ENCODE measurements at places on chromosomes 16 and 17.

DNA sequence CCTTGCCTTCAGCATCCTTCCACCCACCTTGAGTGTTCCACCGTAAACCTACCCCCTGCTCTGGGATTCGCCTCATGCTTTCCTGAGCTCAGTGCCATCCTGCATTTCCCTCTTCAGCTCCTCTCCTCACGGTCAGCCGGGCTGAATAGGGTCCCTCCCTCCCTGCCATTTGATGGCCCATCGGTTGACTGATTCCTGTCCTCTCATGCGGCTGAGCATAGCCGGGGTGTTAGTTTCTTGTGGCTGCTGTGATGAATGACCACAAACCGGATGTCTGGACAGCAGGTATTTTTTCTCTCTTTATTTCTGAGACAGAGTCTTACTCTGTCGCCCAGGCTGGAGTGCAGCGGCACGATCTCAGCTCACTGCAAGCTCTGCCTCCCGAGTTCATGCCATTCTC lies 44.1 kb upstream of the MGAT5B start:
- no peak for DNase-seq

DNA sequence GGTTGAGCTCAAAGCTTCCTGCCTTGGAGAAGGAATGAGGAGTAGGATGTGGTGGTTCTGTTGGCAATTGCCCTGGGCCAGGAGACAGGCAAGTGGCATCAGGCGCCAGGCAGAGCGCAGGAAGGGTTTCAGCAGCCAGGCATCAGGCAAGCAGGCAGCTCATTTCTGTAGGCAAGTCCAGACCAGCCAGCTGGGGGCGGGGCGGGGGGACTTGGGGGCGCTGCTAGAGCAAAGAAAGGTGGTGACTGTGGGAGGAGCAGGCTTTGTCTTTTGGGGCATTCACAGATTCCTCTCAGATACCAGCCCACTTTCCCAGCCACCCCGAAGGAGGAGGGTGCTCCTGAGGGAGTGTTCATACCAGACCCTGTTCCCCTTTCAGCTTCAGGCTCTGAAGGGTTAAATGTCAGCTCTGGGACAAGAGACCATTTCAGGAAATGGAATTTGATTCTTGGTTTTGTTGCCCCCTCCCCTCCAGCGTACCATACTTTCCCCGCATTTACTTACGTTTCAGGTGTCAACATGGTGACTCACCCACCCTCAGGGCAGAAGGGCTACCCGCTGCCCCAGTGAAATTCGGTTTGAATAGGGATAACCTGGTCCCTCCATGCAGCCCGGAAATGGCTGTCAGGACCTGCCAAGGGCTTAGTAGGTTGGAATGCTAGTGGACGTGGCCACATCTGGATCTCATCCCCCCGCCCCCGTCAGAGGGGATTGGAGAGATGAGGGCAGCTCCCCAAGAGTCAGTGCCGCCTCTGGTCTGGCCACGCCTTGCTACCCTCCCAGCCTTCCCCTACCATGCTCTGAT lies 13.2 kb downstream of the NGFR start:
- DNase-seq: no peak

- no peak for DNase-seq
Observed at GRCh38 chr16:10761373-10761772, 17.7 kb downstream of the NUBP1 start.

GRCh38 chr16:13944816-13945215 lies 24.9 kb downstream of the ERCC4 start:
- DNase-seq: no peak

DNA sequence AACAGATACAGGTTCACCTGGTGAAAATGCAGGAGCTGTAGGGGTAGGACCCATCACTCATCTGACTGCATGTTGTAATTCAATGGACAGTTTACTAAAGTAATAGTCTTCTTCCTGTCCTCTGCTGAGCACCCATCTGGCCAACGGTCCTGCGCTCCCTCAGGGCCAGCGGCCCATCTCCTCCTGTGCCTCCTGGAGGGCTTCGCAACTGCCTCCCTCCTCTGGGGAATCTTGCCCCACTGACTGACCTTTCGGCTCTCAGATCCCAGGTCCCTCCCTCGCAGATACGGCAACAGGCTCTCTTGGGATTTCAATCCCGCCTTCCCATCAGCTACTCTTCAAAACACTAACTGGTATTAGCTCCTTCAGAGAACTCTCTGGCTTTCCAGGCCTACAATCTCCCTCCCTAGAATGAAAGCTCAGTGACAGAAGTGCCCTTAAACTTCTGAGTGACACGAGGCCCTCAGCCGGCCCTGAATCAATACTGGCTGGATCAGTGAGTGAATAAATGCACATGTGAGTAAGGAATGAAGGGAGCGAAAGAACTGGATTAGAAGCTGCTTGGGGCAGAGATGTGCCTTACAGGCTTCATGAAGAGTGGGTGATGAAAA lies 1.3 kb downstream of the PEMT start:
- no peak for DNase-seq

GRCh38 chr17:21287703-21288449 lies 3.4 kb downstream of the MAP2K3 start:
- DNase-seq: peak; percentile 98

DNA sequence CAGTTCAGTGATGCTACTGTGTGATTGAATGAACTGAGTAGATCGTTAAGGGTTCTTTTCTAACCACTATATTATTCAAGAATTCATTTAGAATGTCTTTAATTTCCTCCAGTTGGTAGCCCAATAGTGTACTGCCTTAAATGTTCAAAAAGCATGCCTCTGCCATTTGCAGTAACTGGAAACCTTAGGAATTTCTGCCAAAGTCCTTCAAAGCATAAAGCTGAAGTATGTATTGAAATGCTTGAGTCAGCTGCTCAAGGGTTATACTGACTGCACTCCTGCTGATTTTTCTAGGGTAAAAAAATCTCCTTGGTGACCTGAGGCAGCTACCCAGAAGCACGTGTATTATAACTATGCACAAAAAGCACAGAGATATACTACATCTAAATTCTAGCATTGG lies 56.5 kb downstream of the SNTB2 start:
- DNase-seq: no peak

GRCh38 chr16:56190677-56191155 lies 573 bp upstream of the GNAO1 start:
- DNase-seq: no peak

DNA sequence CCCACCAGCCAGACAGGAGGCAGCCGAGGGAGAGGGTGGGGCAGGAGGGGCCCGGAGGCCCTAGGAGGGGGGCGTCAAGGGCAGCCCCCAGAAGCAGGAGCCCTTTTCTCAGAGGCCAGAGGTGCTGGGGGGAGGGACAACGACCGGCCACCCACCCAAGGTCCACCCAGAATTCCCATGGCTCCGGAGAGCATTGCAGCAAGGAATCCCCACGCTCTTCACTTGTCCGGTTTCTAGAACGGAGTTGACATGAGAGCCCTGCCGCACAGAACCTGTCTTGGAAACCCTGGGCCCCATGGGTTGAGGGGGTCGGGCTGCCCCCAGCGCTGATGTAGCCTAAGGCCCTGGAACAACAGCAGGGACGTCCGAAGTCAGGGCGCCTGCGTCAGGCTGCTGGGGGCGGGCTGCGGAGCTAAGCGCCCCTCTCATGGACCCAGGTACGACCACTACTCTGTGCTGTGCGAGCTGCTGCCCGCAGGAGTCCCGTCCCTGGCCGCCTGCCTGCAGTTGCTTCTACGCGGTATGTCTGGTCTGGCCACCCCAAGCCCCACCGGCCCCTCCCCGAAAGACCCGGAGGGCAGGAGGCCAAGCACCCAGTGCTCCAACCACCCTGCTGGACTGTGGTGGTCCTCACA lies 11.2 kb downstream of the CYBC1 start:
- DNase-seq: no peak

GRCh38 chr16:85363881-85364280 lies 249.2 kb upstream of the GSE1 start:
- DNase-seq: no peak

DNA sequence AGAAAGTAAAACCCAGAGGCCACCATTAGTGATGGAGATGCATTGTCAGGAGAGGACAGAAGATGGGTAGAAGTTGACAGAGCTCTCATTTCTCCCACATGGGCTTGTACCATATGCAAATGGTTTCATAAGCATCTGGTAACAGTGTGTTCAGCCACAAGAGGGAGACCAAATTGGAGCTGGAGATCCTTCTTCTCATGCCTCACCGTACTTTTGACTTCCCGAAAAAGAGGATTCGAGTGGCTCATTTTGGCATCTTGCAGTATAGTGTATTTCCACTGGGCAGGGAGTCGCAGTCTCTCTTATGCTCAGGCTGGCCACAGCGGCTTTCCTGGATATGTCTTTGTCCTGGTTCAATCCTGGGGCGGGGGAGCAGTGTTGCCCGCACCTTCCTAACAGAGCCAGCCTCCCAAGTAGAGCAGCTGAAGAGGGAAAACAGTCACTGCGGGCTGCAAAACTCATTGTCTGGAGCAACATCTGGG lies 23.8 kb downstream of the TBC1D3B start:
- no peak for DNase-seq

- no peak for DNase-seq
Observed at GRCh38 chr17:6408735-6409134, 26.2 kb downstream of the AIPL1 start.

- DNase-seq: no peak
Observed at GRCh38 chr17:83075270-83075880, 4.0 kb upstream of the METRNL start.

- no peak for DNase-seq
Observed at GRCh38 chr17:46962374-46962790, 16.7 kb downstream of the RPRML start.

DNA sequence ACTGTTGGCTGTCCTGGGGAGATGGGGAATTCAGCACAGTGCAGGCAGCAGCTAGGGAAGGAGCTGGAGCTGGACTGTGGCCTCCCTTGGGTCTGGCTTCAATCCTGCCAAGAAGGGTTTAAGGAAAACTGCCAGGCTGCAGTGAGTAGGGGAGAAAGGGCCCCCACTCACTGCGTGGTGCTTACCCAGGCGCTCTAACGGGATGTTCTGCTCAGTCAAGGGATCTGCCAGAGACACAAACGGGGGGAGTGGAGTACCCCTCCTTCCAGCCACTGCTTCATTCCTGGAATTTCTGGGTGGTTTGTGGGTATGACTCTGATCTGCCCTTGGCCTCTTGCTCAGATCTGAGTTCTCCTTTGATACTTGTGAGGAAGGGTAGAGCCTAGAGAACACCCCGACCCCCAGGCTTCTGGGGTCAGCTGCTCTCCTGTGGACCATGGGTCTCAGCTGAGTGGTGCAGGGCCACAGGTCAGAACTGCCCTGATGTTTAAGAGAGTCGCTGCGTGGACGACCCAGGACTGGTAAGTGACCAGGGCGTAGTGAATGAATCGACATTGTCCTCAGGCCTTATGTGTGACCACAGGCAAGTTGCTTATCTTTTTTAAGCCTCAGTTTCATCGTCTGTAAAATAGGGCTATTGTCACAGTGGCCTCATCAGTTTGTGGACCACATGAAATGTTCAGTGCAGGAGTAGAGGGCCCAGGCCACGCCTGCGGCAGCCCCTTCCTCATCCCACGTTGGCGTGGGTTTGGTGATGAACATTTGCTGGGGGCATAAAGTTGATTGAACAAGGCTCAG lies 9.6 kb downstream of the CRISPLD2 start:
- no peak for DNase-seq

DNA sequence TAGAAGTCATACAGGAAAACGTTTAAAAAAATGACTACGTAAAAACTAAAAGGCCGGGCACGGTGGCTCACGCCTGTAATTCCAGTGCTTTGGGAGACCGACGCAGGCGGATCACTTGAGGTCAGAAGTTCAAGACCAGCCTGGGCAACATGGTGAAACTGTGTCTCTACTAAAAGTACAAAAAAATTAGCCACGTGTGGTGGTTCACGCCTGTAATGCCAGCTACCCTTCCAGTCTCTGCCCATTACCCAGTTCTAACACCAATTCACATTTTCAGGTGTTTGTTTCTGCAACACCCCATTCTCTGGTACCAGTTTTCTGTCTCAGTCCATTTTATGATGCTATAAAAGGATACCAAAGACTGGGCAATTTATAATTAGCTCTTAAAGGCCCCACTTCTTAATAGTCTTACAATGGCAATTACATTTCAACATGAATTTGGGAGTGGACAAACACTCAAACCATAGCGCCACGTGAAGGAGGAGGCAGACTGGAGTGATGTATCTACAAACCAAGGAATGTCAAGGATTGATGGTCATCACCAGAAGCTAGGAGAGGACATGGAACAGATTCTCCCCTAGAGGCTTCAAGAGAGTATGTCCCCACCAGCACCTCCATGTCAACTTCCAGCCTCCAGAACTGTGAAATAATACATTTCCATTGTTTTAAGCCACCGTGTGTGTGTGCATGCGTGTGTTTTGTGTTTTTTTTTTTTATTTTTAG lies 791 bp upstream of the C17orf75 start:
- no peak for DNase-seq

DNA sequence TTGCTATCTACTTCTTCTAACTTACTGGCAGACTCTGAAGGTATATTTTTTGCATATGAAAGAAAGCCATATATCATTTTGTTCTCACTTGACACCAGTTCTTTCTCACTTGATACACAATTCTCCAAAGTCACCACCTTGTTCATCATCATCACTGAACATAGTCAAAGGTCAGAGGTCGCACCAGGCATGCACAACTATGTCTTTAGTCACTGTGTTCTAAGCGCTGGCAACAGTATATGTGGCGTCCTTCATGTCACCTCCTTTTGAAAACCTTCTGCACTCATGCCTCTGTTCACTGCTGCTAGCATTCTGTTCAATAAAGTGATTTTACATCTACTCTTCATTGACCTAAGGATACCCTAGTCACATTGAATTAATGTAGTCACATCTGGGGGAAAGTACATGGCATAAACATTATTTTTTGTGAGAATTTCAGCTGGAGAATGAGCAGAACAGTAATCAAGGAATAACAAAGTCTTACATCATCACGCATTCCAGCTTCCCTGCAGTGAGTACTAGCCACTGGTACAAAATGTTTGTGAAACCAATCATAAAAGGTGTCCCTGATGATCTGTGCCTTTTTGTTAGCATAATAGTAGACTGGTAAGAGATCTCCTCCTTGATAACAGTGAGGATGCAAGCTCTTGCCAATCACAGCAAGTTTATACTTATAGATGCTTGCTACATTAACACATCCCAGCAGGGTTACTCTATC lies 20.5 kb upstream of the TBX4 start:
- no peak for DNase-seq

- DNase-seq: no peak
Observed at GRCh38 chr17:63775420-63775819, 1.4 kb downstream of the DDX42 start.

GRCh38 chr17:73498176-73498575 lies 146.1 kb downstream of the SDK2 start:
- no peak for DNase-seq

GRCh38 chr17:263271-263670 lies 81.8 kb upstream of the DOC2B start:
- no peak for DNase-seq

- no peak for DNase-seq
Observed at GRCh38 chr17:30393491-30393890, 14.8 kb downstream of the CPD start.

GRCh38 chr16:71501547-71501946 lies 12.4 kb upstream of the ZNF19 start:
- DNase-seq: no peak

- no peak for DNase-seq
Observed at GRCh38 chr17:50262001-50262794, 12.1 kb upstream of the TMEM92 start.

- DNase-seq: no peak
Observed at GRCh38 chr17:38544175-38544838, 61.4 kb downstream of the SRCIN1 start.

- no peak for DNase-seq
Observed at GRCh38 chr17:37774504-37774903, 29.6 kb upstream of the HNF1B start.
